ENCODE measurements at places on chromosomes 2 and 18. TPM values are rescaled to one million over a fixed set of nuclear protein-coding genes. Genes with fewer than 3 reads are reported as not detected.

The SERPINB12 gene
- total RNA-seq, result not detected

The PROKR1 gene
- total RNA-seq, result 0.12 TPM

The OSR1 gene
- total RNA-seq, result 10.3 TPM

The GKN2 gene
- total RNA-seq, result not detected

The GPATCH11 gene
- total RNA-seq, result 4.4 TPM

The NPAS2 gene
- 0.84 TPM for total RNA-seq

The NETO1 gene
- 52.4 TPM for total RNA-seq

- peak; percentile 5 for DNase-seq
Measured at GRCh38 chr2:26612522-26613240, 28.5 kb downstream of the CIB4 start.

DNA sequence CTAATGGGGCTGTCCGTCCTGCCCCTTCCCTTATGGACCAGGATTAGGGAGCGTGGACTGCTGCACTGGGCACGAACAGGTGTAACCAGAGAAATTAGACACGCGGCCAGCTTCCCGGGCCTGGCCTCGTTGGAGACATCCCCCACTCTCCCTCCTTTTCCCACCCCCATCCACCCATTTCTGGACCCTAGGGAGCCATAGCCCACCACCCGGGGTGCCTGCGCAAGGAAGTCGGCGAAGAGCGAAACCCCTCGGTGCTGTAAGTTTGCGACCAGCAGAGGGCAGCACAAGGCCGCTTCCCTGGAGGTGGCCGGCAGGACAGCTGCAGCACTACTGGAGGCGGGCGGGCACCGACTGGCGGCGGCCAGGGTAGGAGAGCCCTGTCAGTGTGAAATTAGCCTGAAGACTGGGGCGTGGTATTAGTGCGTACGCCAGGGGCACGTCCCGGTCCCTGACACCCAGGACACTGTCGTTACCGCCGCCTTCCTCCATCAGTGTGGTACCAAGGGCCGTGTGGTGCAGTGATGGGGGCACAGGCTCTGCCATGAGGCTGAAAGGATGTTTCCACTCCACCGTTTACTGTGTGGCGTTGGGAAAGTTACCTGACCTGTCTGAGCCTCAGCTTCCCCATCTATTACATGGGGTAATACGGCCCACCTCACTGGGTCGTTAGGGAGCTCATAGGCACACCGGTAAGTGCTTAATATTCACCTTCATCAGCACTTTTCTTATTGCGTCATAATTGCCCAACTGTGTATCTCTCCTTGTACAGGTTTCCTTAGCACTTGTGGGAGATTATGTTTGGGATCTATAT is 36.0 kb upstream of the CD207 start:
- DNase-seq, result peak; percentile 88

DNA sequence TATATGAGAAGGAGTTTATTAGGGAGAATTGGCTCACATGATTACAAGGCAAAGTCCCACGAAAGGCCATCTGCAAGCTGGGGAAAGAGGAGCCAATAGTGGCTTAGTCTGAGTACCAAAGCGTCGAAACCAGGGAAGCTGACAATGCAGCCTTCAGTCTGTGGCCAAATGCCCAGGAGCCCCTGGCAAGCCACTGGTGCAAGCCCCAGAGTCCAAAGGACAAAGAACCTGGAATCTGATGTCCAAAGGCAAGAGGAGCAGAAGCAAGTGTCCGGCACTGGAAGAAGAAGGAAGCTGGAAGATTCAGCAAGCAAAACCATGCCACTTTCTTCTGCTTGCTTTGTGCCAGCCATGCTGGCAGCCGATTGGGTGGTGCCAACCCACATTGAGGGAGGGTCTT is 74.3 kb upstream of the NPAS2 start:
- no peak for DNase-seq

GRCh38 chr18:26806224-26806623 is 59.3 kb downstream of the AQP4 start:
- DNase-seq, result no peak

DNA sequence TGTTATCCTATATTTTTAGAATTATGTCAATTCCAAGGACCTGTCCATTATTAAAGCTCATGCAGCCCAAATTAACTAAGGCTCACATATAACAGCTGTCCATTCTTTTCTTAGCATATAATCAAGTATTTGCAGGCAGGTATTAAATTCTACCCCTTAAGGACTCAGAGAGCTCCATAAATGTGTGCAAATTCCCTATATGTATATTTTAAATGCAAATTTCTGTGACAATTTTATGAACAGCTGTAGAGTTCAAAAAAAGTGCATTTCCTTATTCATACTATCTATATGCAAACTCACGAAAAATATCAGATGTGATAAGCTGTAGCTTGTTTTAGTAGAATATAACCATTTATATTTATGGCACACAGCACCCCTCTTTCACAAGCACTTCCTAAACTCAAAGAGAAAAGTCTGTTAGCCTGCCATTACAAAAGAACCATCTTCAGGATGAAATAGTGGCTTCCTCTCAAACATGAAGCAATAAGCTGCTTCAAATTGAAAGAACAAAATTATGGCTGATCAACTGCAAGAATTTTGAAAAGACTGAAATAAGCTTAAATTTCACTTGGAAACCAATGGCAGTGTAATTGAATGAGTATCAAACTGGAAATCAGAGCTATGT is 155.0 kb upstream of the REG3G start:
- no peak for DNase-seq

DNA sequence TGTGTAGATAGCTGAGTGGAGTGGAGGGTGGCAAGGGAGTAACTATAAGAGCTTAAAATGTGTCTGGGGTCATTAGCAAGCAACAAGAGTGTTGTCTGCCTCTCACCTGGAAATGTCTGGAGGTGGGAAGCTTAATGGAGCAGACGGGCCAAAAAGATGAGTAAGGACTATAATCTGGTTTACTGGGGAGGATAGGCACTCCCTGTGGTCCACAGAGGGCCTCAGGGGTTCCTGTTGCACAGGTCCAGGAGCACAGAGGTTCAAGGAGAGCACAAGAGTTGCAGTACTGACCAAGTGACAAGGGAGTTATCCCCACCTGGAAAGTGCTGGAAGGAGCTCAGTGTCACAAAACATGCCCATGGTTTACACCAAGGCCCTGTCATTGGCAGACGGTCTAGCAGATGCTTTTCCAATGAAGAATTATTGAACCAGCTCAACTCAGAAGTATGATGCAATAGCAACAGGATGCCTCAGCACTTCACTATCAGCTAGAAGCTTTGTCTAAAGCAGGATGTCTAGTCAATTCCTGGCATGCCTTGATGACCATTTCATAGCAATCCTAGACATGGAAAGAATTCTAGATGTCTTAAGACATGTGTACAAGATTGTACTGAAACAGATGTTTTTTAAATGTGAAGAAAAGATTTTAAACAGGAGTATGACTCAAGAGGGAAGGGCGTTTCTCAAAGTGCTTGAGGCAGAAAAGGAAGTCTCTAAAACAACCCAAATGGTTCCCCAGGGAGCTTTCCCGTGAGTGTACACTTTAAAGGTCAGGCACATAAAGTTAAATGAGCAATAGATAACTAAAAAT is 62.9 kb upstream of the SERPINE2 start:
- DNase-seq, result no peak

DNA sequence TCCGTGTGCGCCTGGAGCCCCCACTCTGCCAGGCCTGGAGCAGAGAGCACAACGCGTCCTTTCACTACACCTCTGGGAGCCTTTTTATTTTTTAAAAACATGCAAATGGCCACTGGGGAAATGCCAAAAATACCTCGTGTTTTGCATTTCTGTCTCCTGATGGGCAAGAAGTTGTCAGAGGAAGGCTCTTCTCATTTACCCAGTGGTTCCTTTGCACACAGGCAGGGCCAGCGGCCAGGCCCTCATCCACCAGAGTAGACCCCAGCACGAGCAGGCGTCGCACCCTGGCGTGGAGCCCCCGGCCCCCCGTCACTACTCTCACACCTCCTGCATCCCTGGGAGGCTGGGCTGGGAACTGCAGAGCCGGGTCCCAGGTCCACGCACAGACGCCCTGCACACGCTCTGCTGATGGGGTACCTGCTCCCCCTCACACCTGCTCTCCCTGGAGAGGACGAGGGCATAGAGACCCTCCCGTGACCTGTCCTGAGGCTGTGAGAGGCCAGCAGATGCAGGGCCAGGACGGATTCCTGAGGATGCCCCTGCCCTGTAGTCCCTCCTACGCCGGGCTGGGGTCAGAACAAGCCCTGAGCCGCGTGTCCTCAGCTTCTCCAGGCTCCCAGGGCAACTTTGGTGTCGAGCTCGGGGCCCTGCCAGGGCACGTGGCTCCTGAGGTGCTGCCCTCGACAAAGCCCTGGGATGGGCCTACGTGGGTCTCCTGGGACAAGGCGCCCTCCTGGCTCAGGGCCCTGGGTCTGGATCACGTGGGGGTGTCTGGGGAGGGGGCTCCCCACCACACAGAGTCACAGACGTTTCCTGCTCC is 65.0 kb downstream of the NFATC1 start:
- DNase-seq, result no peak

- DNase-seq, result no peak
Measured at GRCh38 chr2:58063641-58064040, 17.0 kb downstream of the VRK2 start.

GRCh38 chr2:220336771-220337170 is 709.3 kb downstream of the SLC4A3 start:
- no peak for DNase-seq

- DNase-seq, result no peak
Measured at GRCh38 chr2:78780256-78780655, 245.2 kb upstream of the REG3G start.

- DNase-seq, result peak; percentile 68
Measured at GRCh38 chr2:160210599-160211138, 10.6 kb upstream of the ITGB6 start.

GRCh38 chr2:120614901-120615300 is 120.8 kb upstream of the GLI2 start:
- no peak for DNase-seq

DNA sequence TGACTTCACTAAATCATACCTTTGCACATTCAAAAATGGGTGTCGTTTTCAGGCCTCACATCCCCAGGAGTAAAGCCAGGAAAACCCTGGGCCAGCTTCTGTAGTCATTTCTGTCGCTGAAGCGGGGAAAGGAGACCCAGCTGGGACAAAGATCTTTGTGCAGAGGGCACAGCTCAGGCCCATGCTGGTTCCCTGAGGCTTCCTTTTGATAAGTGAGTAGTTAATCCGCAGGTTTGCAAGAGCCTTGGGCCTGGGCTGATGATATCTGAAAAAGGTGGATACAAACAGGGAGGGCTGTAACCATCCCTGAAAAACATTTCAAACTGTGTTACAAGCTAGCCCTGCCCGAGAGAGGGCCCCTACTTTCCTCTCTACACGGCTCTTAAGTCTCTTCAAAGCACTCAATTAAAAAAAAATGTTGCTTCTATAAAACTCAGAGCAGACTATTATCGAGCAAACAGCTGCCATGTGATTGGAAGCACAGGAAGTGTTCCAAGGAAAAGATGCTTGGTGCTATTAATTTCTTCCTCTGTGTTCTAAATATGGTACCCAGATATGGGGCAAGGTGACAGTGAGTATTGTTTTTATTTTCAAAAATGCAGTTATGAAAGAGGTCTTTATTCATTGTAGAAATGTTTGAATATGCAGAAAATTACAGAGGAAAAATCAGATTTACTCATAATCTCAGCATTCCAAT is 117.2 kb downstream of the LNPK start:
- no peak for DNase-seq

GRCh38 chr2:69954084-69954483 is 7.3 kb downstream of the ASPRV1 start:
- DNase-seq, result no peak

DNA sequence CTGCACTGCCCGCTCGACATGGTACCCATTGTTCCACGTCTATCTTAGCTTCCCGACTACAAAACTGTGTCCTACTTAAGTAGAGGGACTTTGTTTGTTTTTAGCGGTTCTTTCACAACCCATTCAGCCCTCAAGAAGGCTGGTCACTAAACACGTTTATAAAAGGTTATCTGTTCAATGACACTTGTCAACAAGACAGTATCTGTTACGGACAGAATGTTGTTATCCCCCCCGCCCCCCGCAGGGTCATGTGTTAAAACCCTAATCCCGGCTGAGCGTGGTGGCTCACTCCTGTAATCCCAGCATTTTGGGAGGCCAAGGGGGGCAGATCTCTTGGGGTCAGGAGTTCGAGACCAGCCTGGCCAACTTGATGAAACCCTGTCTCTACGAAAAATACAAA is 40.4 kb upstream of the CREG2 start:
- no peak for DNase-seq

DNA sequence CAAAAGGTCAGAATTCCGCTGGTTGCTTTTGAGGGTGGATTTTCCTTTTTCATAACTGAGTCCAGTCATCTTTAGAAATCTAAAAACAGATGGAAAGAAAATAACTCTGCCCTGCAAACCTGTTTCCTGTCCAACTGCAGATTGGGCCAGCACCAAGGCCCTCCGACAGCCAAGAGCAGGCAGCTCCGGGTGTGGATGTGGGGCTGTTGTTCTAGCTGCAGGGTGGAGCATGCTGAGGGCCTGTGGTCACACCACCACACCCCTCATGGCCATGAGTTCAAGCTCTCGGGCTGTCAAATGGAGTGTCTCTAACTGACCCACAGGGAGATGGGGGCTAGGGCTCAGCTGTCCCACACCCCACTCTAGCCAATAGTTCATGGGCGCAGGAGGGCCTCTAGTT is 69.3 kb upstream of the BZW1 start:
- DNase-seq, result no peak

GRCh38 chr18:41227993-41228392 is 727.0 kb upstream of the PIK3C3 start:
- no peak for DNase-seq

DNA sequence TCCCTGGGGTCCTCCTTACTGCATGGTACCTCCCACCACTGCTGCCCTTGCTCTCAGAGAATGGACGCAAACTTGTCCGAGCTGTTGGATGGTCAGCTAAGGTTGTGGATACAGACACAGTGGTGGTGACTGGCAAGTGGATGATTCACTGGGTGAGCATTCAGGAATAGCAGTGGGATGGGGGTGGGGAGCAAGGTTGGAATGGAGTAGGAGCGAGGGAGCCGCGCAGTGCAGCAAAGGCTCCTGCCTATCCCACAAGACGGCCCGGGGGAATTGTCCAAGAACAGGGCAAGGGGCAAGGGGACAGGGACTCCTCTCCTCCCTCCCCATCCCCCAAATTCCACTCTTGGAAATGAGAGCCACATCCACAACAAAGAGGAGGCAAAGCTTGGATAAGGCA is 102.2 kb downstream of the PIEZO2 start:
- no peak for DNase-seq

DNA sequence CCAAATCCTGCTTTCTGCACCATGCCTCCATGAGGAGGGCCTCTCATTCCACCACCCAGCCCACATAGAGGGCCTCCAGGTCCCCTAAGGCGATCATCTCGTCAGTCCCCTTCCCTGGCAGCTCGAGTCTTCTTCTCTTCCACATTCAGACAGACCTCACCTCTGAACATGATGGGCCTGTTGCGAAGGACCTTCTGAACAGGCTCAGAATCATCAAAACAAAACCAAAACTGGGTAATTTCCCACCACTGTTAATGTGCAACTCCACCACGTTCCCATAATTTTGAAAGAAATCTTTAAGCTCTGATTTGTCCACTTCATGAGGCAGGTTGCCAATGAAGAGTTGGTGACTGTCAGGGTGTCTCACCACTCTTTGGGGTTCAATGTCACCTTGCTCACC is 20.4 kb downstream of the ZRANB3 start:
- no peak for DNase-seq
